Activated naive CD4-positive, alpha-beta T cell treated with anti-CD3 and anti-CD28 coated beads, Interleukin-2, amount 10 ng/mL, durations not matched to agents 7 days and 5 days (primary cell): ENCODE measurements at places on chromosomes 1 and 21.

DNA sequence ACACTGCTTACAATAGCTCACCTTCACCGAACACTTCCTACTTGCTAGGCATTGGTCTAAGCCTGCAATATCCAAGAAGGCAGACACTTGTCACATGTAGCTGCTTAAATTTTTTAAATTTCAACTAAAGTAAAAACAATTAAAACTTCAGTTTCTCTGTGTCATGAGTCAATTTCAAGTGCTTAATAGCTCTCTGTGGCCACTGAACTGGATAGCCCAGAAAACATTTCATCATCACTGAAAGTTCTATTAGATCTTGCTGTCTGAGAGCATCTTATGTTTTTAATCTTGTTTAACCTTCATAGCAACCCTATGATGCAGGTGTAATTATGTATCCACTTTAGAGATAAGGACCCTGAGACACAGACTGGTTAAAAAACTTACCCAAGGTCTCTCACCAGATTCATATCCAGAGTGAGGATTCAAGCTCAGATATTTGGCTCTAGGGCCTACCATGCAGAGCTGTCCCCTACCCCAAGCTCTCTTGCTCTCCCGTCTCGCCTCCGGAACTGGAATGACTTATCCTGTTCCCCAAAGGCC is 2.6 kb upstream of the FCRL6 start:
- no peak for DNase-seq

DNA sequence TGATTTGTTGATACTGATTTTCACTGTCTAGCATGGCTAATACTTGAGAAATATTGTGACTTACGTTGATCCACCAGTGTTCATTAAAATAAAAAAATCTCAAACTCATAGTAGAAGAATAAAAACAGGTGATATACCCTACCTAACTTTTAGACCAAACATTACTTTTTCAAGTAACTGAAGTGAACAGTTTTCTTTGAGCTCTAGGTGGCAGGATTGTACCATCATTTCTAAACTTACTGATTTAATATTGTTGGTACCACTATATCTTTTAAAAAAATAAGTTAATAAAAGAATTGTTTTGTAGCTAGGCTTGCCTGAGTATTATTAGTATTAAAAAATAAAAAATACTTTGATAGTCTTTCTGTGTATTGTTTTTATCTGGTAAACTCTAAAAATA is 21.5 kb downstream of the CDC73 start:
- no peak for DNase-seq

DNA sequence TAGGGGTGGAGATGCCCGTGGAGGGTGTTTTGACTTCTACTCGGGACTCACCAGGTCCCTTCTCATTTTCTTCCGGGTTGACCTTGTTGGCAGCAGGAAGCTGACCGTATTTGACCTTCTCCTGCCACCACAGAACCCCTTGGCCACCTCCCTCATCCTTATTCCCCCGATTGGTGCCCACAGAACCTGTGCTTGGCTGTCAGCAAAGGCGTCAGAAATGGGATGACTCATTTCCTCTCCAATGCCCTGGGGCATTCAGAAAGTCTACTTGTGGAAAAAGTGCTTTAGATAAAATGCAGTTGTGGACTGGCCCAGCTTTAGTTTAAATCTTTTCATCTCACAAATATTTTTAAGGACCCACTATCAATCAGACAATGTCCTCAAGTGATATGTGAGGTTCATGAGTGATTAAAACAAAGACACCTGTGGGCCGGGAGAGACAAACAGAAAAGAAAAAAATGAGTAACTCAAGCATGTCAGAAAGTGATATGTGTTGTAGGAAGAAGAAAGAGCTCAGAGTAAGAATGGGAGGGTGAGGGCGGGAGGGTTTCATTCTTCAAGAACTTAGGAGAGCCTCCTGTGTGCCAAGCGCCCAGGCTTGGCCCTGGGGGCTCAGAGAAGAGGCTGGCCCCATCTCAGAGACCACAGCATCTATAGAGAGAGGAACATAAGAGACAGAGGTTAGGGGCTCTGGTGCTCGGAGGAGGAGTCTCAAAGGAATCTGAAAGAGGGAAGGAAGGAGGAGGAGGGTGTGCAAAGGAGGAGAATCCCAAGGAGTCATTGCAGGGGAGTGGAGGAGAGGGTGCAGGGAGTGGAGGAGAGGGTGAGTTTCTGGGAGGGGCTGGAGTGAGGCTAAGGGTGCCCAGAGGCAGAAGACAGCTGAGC is 221.6 kb upstream of the VAMP3 start:
- DNase-seq, result peak; percentile 37

GRCh38 chr1:203306089-203306964 is 1.0 kb downstream of the BTG2 start:
- DNase-seq, result peak; percentile 65

GRCh38 chr1:187891993-187892682 is 1063.4 kb downstream of the PLA2G4A start:
- no peak for DNase-seq

DNA sequence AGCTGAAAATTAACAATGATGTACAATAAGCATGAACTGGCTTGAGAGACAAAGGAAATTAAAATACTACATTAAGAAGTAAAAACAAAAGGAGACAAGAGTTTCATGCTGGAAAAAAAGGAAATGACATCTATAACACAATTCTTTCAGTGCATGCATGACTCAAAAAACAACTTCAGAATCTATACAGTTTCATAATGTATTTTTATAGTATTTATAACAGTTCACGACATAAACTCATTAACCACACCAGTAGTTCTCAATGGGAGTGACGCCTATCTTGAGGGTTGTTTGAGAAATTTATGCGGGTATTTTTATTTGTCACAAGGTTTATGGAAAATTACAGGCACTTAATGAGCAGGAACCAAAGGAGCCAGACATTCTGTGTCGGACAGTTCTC is 168.5 kb downstream of the SMYD3 start:
- DNase-seq, result no peak

GRCh38 chr1:151124763-151125403 is 21.5 kb downstream of the SEMA6C start:
- DNase-seq, result no peak

GRCh38 chr1:115642168-115643072 is 650 bp downstream of the VANGL1 start:
- peak; percentile 66 for DNase-seq

- no peak for DNase-seq
Observed at GRCh38 chr1:27876341-27877114, 4.2 kb downstream of the THEMIS2 start.

DNA sequence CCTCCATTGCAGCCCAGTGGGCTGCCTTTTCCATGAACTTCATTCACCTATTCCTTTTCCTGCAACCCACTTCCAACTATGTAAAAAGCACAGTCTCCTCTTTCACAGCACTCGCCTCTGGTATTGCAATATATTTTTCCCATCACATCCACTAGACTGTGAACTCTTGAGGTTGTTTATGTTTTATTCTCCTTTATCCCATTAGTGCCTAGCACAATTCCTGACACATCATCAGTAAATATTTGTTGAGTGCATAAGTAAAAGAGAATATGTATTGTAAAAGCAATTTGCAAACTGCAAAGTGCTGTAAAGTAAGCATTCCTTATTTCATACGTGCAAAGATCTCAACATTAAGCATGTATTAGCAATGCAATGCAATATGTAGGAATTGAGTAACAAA is 27.9 kb upstream of the NRIP1 start:
- no peak for DNase-seq

- DNase-seq, result no peak
Observed at GRCh38 chr21:19874521-19874920, 1123.7 kb upstream of the NCAM2 start.

GRCh38 chr1:63547621-63548294 is 24.4 kb downstream of the EFCAB7 start:
- DNase-seq, result no peak

DNA sequence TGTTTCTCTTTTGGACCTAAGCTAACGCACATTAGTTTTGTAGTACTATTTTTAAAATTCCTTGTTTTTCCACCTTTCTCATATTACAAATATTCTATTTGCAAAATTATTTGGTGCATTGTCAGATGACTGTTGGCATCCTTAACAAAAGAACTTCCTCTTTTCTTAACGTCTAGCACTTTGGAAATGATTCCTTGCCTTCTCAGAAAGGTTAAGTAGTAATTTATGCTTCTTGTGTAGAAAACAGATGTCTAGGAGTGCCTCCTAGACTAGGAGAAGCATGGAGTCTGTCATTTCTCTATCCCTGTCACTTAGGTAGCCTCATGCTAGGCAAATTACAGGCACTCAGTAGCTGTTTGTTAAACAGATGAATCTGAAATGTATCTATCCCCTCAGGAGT is 64.4 kb downstream of the HSPA13 start:
- DNase-seq, result no peak
